H9 (cell line): ENCODE measurements at places on chromosomes 12 and 14.

DNA sequence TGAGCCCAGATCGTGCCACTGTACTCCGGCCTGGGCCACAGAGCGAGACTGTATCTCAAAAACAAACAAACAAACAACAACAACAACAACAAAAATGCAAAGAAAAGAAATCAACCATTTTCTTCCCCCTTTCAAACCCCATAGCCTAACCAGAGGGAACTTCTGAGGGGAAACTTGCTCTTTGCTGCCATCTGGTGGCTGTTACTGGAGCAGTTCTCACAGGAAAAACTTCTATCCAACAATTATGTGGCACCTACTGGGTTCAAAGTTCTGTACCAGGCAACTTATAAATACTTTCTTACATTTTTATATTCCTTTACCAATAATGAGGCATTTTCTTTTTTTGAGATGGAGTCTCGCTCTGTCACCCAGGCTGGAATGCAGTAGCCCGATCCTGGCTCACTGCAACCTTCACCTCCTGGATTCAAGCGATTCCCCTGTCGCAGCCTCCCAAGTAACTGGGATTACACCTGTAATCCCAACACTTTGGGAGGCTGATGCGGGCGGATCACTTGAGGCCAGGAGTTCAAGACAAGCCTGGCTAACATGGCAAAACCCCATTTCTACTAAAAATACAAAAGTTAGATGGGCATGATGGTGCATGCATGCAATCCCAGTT, 50.9 kb upstream of the BICDL1 start:
- peak; percentile 70 for DNase-seq

DNA sequence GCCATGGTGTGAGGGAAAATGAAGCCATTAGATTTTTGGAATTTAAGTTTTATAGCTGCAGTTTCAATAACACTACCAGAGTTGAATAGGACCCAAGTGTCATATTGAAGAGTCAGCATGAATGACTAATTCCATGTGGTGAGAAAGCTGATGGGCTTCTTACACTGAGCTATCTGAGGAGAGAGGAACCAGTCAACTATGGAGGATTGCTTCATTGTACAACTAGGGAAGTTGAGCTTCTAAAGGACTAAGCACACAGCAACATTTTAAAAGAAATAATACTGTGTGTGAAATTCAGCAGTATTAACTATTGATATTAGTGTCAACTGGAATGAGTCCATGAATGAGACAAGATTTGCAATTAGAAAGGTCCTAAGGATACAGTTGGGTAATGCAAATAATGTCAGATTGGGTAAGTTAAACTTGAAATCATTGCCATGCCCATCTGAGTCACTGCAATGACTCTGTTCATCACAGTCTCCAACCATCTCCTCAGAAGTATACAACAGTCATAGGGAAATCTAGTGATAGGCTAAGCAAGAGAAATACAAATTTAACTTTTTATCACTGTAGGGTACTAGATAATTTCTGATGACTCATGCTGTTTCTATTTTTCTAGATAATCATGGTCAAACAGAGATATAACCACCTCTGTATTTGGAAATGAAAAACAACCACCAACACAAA, 394.2 kb downstream of the FSCB start:
- no peak for DNase-seq

GRCh38 chr14:78142998-78143397, 27.2 kb upstream of the NRXN3 start:
- DNase-seq: no peak

GRCh38 chr12:122106843-122107242, 28.3 kb downstream of the MLXIP start:
- no peak for DNase-seq
